Upper lobe of right lung (tissue), 1 donor: ENCODE measurements at places on chromosomes 3 and 15. TPM values are rescaled to one million over a fixed set of nuclear protein-coding genes. Genes with fewer than 3 reads are reported as not detected.

Gene FRMD5
- 1.2 TPM for total RNA-seq

Gene RLBP1
- not detected for total RNA-seq

Gene SPESP1
- total RNA-seq = 1.2 TPM

Gene LINGO1
- 0.98 TPM for total RNA-seq

Gene FGF12
- 3.2 TPM for total RNA-seq

Gene CERS3
- not detected for total RNA-seq

Gene RBMS3
- total RNA-seq = 85.9 TPM

Gene KCNAB1
- 3.2 TPM for total RNA-seq

Gene AP3B2
- total RNA-seq = 3.8 TPM

Gene NEIL1
- total RNA-seq = 42.1 TPM

Gene SLC28A2
- total RNA-seq = 0.35 TPM

Gene TMIE
- 1.7 TPM for total RNA-seq
